ENCODE measurements at places on chromosomes 7 and 10. TPM values are rescaled to one million over a fixed set of nuclear protein-coding genes. Genes with fewer than 3 reads are reported as not detected.

Gene AKR1C2
- 25.5 TPM for total RNA-seq

Gene LRRC4
- total RNA-seq, result 1.9 TPM

Gene POLR2J2
- total RNA-seq, result 1.7 TPM

DNA sequence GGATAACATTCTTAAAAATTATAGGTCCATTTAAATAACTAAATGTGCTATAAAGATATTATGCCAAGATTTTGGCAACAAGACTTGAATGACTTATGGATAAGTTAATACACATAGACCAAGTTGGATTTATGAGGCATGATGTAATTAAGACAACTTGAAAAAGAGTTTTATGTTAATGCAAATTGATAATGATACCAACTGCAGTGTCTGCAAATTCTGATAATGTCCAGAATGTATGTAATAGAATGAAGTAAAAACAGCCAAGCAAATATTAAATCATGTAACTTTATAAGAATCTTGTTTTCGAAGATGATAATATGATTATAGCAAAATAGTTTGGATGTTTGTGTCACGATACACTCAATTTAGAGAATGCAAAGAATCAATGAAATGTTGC, 868.3 kb downstream of the DNAJB9 start:
- no peak for DNase-seq

GRCh38 chr10:21584834-21585530, 51.0 kb downstream of the MLLT10 start:
- no peak for DNase-seq

- DNase-seq, result no peak
Observed at GRCh38 chr10:86938260-86938659, 19.2 kb downstream of the MMRN2 start.

DNA sequence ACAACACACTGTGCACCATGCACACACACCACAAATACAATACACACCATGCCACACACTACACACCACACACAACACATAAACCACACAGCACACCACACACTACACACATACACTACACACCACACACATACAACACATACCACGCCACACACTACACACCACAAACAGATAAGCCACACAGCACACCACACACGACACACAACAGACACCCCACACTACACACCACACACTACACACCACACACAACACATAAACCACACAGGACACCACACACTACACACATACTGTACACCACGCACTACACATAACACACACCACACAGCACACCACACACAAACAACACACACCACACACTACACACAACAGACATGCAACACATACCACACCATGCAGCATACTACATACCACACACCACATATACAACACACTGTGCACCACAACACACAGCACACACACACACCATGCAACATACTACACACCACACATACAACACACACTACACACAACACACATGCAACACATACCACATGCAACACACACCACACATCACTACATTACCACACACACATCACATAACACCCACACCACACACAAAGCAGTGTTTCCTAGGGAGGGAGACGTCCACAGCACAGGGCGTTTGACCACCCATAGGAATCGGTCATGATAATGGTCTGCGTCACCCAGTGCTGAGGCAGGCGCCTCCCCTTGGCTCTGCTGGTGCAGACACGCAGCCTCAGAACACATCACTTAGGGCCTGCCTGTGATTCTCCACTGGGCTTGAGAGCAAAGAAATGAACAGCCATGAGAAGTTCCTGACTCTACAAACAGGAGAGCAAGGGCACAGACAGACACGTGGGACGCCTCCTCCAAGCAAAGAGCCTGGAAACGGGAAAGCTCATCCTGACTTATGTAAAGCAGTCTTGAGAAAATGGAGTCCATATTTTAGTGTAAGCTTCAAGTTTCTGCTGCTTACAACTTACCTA, 458.3 kb downstream of the PTPRN2 start:
- no peak for DNase-seq

- no peak for DNase-seq
Observed at GRCh38 chr10:34200355-34200901, 614.7 kb downstream of the PARD3 start.

DNA sequence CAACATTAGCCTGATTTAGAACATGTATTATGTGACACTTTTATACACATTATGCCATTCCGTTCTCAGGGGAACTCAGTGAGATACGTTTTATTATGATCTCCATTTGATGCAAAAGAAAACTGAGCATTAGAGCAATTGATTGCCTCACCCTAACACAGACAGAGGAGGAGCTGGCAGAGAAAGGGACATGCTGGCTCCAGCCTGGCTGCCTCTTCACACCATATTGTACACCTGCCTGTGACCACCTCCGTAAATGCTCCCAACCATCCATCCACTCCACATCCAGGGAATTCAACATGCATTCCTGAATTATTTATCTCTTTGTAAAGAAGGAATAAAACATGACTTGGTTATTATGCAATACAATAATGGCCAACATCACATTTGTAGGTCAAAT, 195.0 kb upstream of the STK17A start:
- no peak for DNase-seq
